ENCODE measurements at places on chromosomes 5 and 9.

DNA sequence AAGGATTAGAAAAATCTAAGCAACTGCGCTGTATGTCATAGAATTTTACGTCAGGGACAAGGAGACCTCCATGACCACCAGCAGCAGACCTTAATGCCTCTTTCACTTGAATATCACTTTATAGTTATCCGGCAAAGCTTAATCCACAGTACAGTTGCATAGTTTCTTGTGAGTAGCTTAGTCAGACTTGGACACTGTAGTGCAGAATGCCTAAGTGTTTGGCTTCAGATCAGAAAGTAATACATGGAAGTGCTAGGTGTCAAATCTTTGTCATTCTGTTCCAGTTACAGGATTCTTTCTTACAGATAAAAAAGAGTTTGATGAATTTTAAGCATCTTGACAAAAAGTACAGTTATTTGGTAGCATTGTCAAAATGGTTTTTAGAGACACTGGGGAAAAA is 239.9 kb upstream of the PAPPA start:
- DNase-seq = no peak

DNA sequence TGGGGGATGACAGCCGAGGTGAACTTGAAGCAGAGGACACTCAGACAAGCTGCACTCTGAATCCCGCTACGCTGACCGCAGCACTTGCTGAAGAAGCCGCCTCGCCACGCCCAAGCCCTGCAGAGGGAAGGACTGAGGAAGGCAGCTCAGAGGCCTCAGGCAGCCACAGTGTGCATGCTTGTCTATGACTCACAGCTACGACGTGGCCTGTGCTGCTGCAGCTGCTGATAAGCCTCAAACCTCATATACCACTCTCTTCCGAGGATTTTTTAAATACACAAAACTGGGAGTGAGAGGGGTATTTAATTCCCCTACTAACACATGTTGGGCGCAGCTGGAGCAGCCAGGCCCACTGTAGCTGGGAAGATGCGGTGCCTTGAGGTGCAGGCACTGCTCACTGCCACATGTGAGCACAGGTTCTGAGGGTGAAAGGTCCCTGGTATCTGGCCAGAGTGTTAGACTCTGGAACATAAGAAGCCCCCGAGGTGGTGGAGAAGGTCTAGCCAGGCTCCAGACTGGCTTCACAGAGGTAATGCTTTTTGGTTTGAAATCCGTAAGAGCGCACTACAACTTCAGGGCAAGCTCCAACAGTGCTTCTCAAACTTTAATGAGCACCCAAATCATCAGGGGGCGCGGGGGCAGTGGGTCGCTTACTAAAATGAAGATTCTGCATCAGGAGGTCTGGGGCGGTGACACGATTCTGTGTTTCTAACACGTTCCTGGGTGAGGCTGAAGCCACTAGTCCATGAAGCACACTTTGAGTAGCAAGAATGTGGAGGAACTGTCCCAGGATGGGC is 196.8 kb downstream of the AUH start:
- peak; percentile 81 for DNase-seq

- DNase-seq = no peak
These were observed 252.3 kb downstream of the IZUMO3 start for GRCh38 chr9:24293386-24293785.

GRCh38 chr9:21027295-21027694 is 4.1 kb downstream of the HACD4 start:
- no peak for DNase-seq

- peak; percentile 16 for DNase-seq
These were observed 78.0 kb upstream of the FCN1 start for GRCh38 chr9:134995792-134996120.

DNA sequence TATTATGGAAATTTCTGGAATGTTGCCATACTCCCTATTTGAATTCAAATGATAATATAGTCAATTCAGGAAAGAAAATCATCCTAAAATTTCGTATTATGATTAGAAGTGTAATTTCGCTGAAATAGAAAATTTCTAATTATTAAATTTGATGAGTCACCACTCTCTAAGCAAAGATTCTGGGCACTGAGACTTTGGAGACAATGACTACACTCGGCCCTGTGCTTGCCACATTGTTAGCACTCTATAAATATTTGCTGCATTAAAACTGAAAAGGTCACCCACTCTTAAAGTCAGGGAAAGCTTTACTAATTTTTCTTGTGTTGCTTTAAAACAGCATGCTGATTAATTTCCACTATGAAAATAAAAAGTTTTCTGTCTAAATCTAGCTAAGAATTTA is 240.3 kb downstream of the TLE4 start:
- no peak for DNase-seq

- no peak for DNase-seq
These were observed 306.7 kb downstream of the PDE4D start for GRCh38 chr5:59586841-59587240.

DNA sequence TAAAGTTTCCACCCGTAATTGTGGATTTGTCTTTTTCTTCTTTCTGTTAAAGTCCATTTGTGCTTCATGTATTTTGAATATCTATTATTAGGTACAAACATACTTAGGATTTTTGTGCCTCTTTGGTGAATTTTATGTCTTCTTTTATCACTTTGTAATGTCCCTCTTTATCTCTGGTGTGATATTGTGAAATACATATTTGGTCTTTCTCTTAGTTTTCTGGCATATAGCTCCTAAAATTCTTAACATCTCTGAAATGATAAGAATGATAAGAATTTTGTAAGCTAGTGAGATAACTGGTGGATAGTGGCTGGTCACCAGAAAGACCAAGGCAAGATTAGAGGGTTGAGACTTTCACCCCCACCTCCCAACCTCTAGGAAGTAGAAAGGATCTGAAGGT is 111.1 kb downstream of the KCTD16 start:
- DNase-seq = no peak

GRCh38 chr9:129174102-129174723 is 3.8 kb downstream of the IER5L start:
- peak; percentile 92 for DNase-seq

GRCh38 chr5:15621094-15621493 is 121.1 kb downstream of the FBXL7 start:
- DNase-seq = no peak

GRCh38 chr5:25255128-25255527 is 610.4 kb upstream of the CDH10 start:
- DNase-seq = no peak

- no peak for DNase-seq
These were observed 211.8 kb upstream of the SH3GL2 start for GRCh38 chr9:17367035-17367434.

- DNase-seq = peak; percentile 79
These were observed 2.1 kb downstream of the ANP32B start for GRCh38 chr9:97985058-97985861.

- DNase-seq = no peak
These were observed 2.4 kb downstream of the TMOD1 start for GRCh38 chr9:97503862-97504210.

GRCh38 chr9:16828340-16829281 is 41.9 kb downstream of the BNC2 start:
- DNase-seq = no peak

GRCh38 chr5:134176511-134177368 is at the start of gene SKP1:
Gene SKP1, minus strand, starts transcription at chr5:134176950. Its CDS starts 2,928 bp downstream, at chr5:134174022.
- peak; percentile 94 for DNase-seq

DNA sequence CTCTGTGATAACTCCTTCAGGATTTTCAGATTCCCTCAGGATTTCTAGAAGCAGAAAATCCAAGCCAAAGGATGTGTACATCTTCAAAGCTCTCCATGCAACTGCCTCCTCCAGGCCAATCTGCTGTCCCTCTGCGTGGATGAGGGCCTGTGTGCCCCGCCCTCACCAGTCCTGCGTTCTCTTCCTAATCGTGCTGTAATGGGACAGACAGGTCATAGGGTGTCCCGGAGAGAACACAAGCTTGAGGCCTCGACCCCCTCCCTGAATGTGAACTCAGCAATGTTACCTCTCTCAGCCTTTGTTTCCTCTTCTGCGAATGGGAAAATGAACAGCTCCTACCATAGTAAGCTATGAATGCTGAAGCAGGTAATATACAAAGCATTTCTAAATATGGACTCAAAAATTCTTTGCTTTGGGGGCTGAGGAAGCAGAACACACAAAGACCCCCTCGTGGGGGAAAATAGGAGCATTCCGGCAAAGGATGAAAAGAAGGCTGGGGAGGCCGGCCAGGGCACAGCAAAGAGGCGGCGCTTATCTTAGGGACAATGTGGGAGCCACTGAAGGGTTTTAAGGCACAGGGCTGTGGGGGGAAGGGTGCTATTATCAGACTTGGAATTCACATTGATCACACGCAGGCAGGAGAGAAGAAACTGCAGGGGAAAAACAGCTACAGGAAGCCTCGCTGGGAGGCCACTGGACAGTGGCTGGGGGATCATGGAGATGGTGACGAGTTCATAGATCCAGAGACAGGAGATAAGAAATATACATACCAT is 57.2 kb upstream of the FBXW11 start:
- DNase-seq = peak; percentile 36

DNA sequence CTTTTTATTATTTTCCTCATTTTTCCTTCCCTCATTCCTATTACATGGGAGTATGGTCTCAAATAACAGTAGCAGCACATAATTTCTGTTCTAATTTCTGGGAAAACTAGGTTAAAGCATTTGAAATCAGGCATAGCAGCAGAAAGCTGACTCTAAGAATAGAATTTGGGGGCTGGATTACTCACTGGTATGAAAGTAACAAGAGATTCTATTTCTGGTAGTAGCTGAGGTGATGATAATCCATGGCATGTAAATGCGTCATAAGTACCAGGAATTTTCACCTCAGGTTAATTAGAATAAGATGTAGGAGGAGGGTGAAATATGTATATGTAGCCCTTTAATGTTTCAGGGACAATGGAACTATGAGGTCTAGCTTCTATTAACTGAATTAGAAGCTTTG is 662.0 kb downstream of the PTPRD start:
- no peak for DNase-seq

GRCh38 chr5:137122075-137122474 is 377.1 kb downstream of the SPOCK1 start:
- DNase-seq = no peak

DNA sequence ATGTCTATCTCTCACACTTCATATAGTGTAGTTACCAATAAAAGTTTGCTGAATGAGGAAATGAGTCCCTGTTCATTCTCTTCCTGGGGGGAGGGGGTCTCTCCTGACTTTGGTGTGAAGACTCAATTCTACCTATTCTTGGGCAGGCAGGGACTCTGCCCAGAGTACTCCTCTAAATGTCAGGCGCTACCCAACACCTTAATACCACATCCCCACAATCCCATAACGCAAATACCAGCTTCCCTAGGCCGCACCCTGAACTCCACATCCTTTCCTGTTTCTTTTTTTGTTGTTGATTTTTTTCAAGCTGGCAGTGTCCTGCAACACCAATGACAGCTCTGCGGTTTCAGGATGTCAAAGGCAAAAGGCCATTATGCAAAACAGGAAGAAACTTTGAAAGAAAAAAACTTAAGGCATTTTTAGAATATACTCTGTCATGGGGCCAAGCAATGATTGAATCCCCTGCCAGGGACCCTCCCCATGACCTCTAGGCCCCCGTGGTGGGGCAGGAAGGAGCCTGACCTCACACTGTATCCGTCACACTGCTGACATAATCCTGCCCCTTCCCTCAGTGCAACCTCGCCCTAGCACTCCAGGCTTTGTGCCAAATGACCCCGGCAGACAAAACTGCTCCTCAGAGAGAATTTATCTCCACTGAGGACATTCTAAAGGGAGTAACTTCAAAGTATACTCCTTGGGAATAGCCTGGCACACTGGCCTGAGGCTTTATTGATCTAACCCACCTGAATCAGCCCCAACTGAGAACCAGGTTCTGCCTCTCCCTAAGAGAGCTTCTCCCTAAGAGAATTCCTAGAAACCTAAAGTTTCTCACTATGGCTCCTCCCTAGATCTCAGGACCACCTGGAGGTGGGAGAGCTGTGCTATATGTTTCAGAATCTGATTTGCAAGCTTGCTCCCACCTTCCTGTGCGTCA is 8.0 kb downstream of the B4GALT1 start:
- DNase-seq = peak; percentile 74

GRCh38 chr5:116272281-116272941 is 187.6 kb downstream of the COMMD10 start:
- no peak for DNase-seq

DNA sequence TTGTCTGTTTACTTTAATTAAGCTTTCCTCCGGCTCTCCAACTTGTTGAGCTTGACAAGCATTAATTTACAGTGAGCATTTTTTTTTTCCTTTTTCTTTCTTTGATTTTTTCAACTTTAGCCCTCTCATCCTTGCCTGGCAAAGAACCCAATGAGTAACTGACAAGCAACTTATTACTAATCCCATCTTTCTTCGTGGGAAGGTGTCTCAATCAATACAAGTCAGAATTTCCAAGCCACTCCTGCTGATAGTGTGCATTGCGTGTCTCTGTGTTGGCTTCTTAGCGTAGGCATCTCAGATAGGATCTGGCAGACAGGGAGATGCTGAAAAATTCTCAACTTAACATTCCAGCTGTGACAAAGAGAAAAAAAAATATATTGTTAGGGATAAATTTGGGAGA is 527.7 kb upstream of the WWC1 start:
- DNase-seq = no peak

- DNase-seq = no peak
These were observed 341.4 kb downstream of the DIRAS2 start for GRCh38 chr9:90301277-90301653.

DNA sequence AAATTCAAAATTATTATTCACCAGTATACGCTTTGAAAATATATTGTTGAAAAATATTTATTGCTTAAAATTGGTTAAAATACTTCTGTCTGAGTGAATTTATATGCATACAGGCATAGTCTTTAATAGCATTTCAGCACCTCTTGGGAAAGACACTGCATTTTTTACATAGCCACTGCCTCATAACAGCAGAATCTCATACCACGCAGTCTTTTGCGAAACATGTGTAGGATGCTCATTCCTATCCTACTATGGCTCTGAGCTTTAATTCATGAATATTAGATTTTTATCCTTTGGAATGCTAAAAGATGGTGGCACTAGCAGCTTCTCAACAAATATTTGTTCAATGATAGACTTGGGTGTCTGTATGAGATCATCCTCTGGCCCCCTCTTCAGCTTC is 94.0 kb upstream of the SH3GL2 start:
- DNase-seq = no peak

- no peak for DNase-seq
These were observed 101.3 kb downstream of the C9orf152 start for GRCh38 chr9:110106661-110107060.

DNA sequence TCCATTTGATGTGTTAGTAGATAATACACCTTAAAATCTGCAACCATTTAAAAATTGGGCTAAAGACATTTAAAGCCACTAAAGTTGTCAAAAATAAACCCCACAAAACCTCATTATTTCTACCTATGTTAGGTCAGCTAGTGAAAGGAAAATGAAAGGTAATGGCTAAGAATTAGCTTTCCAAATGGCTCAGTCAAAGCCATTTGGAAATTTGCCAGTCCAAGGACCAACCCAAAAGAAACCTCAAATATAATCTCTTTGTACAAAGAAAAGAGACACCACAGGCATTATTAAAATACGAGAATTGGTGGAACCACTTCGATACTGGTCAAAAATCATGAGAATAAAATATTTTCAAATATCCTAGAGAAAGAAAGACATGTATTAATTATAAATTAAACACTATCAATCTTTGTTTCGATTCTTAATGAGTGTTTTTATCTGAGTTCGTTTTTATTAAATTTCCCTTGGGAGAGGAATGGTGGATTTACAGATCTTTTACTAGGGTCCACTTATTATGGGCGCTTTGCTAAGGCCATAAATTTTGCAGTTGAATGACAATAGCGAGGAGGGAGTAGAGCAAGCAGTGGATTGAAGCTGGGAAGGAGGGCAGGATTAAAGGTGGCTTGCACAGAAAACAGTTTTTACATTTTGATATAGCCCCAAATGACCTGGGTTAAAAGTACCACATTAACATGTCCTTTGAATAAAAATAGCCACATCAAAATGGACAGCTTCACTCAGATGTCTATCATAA is 116.8 kb upstream of the SHB start:
- DNase-seq = no peak

Measured in activated effector memory CD4-positive, alpha-beta T cell treated with anti-CD3 and anti-CD28 coated beads, Interleukin-2, amount 50 U/mL, for 16 hours (primary cell).